ENCODE measurements at places on chromosomes 2 and 18.

DNA sequence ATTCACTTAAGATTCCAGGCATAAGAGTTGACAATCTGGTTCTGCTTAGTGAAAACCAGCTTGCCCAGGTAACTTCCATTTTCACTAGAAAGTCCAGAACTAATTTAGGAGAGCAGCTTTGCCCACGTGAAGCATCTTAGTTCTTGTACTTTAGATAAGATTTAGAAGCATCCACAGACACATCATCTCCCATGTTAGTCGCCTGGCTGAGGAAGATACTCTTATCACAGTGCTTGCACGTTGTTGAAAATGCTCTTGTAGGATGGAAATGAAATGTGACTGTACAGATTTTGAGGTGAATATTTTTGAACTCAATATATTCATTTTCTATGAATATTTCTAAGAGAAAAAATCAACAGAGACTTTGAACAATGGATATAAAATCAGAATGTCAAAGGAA lies 159.7 kb downstream of the SOCS6 start:
- DNase-seq, result no peak

DNA sequence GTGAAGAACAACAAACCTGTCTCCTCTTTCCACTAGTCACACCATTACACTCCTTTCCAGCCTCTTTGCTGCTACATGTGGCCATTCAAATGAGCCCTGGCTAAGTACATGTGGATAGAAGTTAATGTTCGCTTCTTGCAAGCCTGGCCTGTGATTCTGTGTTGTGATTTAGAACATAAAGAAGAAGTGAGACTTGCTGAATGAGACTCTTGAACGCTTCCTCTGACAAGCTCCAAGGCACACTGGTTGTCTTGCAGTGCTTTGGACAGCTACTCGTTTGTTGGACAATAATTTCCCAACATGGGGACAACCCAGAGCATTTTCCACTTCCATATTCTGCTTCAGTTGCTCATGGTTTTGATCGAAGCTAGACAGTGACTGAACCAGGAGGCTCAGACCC lies 57.3 kb downstream of the CCDC74A start:
- no peak for DNase-seq

- no peak for DNase-seq
Observed at GRCh38 chr18:13159579-13159978, 59.0 kb upstream of the LDLRAD4 start.

GRCh38 chr2:59398081-59398480 lies 1155.4 kb downstream of the BCL11A start:
- no peak for DNase-seq

DNA sequence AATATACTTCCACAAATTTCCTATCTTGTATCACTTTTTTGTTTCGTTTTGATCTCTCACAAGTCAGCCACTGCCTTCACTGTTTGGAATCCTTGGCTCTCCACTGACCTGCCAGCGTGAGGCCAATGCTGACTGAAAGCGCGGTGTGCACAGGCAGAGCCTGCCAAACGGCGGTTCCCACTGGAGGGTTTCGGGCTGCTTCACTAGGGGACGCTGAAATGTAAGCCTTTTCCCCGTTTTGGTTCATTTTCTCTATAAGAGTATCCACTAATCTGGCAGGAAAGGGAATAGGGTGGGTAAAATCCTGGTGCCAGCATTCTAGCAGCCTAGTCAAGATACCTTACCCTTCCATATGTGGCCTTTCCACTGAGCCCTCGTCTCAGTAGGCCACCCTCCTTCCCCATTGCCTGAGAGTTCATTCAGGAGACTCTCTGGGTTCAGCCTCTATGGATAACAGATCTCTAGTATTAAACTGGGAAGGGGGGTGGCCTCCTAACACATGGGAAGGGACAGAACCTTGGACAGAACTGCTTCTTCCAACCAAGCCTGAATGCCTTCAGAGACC lies 91.5 kb downstream of the DYM start:
- no peak for DNase-seq

GRCh38 chr2:133503323-133503722 lies 64.9 kb downstream of the NCKAP5 start:
- DNase-seq, result no peak

GRCh38 chr2:47562548-47562947 lies 159.6 kb downstream of the MSH2 start:
- no peak for DNase-seq

DNA sequence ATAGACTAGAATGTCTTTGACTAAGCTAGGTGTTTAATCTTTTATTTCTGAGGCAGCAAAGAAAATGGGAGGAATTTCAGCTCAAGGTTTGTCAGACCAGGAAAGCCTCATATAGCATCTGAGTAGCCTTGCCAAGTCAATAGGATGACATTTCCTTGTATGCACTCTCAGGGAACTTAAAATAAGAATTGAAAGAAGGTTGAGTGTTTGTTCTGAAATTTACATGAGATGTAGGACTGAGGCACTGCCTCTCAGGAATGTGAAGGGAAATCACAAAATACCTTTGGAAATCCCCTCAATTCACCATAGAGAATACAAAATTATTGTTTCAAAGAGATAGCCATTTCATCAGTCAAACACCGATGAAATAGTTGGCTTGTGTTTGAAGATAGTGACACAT lies 392.0 kb upstream of the NRP2 start:
- no peak for DNase-seq

DNA sequence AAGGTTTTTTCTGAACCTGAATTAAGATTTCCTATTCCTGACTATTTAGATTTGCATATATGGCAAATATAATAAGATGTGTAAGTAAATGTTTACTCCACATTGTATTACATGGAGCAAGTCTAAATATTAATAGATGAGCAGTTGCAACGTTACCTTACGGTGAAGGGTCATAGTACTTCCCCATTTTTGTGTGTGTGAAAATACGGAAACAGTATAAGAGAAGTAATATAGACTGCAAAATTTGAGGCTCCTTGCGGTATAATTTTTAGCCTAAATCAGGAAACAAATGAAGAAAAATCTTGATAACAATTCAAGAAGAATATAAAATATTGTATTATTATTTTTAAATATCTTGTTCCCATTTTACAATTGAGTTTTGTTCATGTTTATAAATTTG lies 434.2 kb downstream of the GRB14 start:
- DNase-seq, result no peak

GRCh38 chr2:20643060-20643459 lies 7.8 kb downstream of the HS1BP3 start:
- DNase-seq, result no peak

- DNase-seq, result no peak
Observed at GRCh38 chr2:85462322-85462721, 43.8 kb downstream of the SH2D6 start.

GRCh38 chr2:128272601-128273468 lies 45.8 kb downstream of the HS6ST1 start:
- no peak for DNase-seq

DNA sequence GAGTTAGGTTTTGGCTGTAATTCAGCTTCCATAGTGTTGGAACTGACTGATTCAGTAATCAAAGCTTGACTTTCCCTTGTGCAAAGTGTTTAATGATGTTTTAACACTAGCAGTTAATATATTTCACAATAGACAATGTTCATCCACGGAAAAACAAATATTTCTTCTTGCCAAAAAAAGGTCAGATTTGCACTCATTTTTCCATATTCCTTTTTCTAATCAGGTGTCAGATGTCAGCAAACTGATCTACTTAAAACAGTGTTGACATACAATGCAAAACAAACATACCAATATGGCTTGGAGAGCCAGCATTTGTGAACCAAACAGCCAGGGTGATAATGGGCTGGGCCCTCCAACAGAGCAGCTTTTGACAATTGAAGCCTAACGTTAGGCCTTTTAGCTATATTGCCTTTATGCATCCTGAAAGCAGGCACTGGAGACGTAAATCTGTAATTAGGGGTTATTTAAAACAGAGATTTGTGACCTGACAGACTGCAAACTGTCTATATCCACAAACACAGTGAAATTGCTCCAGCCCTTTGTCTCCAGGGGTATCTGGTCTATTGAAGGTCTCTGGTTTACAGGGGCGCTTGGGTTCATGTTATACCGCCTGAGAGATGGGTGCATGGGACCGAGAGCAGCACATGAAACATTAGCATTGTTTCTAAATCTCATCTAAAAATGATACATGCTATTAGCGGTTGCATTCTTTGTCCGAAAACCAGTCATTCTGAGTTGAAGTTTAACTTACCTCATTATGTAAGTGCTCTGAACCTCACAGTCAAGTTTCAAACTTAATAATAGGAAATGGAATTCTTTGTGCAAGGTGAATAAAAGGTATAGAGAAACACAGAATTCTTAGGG lies 7.1 kb upstream of the CDCA7 start:
- DNase-seq, result no peak

- DNase-seq, result no peak
Observed at GRCh38 chr2:10658041-10658913, 31.5 kb downstream of the NOL10 start.

Data from SIG-M5 (cell line).